ENCODE measurements at places on chromosomes 6 and 20. TPM values are rescaled to one million over a fixed set of nuclear protein-coding genes. Genes with fewer than 3 reads are reported as not detected.

DNA sequence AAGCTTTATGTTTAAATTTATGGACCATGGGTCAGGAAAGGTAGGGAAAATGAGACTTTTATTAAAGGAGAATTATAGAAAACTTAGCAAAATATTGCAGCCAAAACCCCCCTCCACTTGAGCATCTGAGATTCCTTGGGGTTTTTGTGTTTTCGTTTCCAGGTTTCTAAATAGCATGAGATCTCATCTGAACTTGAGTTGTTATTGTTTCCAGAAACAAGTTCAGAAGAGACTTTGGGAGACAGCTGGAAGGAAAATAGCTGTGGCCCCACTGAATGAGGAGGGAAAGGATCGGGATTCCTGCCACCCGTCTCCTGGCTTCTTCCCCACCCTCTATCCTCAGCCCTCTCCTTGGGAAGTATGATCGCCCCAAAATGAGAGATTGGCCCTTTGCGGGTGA, 75.5 kb downstream of the TBC1D7 start:
- H3K27ac ChIP-seq: no peak overlapping the region
- peaks cover 3% of the 10 kb centered on the region for H3K36me3 ChIP-seq
- no peaks in the 10 kb centered on the region for H3K27me3 ChIP-seq

- no peak for DNase-seq
- peaks cover 48% of the 10 kb centered on the region for H3K4me1 ChIP-seq
- H3K27ac ChIP-seq: no peak overlapping the region
Observed at GRCh38 chr6:33843131-33844121, 39.6 kb upstream of the MLN start.

GRCh38 chr6:6758915-6759654, 170.6 kb downstream of the LY86 start:
- no peaks in the 10 kb centered on the region for H3K36me3 ChIP-seq
- DNase-seq: peak; percentile 55

DNA sequence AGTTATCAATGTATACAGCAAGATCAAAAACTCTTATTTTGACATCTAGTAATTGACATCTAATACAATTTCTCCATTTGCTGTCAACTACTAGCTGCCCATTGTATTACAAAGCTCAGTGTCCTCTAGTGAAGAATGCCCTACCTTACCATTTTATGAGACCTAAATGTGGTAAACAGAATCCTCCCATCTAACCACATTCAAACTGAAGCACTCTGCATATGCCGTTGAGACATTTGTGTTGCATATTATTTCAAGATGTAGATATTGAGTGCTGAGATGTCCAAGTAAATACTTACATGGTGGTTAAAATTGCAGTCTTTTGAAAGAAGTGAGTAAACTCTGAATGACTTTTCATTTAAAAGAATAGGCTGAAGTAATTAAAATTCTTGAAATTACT, 597 bp upstream of the GLYATL3 start:
- no peak overlapping the region for H3K4me3 ChIP-seq
- peaks cover 12% of the 10 kb centered on the region for H3K27me3 ChIP-seq
- H3K27ac ChIP-seq: no peak overlapping the region
- no peaks in the 10 kb centered on the region for H3K36me3 ChIP-seq
- no peak for DNase-seq

GRCh38 chr6:33850296-33850695, 46.5 kb upstream of the MLN start:
- no peak overlapping the region for H3K27ac ChIP-seq
- H3K27me3 ChIP-seq: peaks cover 5% of the 10 kb centered on the region
- H3K4me1 ChIP-seq: no peaks in the 10 kb centered on the region
- H3K36me3 ChIP-seq: no peaks in the 10 kb centered on the region

- no peaks in the 10 kb centered on the region for H3K36me3 ChIP-seq
- H3K4me1 ChIP-seq: no peaks in the 10 kb centered on the region
- no peaks in the 10 kb centered on the region for H3K27me3 ChIP-seq
- no peak overlapping the region for H3K4me3 ChIP-seq
- H3K27ac ChIP-seq: no peak overlapping the region
Observed at GRCh38 chr6:110828396-110828795, 13.1 kb upstream of the CDK19 start.

GRCh38 chr6:129785047-129785755, 75.2 kb upstream of the ARHGAP18 start:
- H3K27me3 ChIP-seq: peaks cover 2% of the 10 kb centered on the region
- no peaks in the 10 kb centered on the region for H3K4me1 ChIP-seq
- H3K27ac ChIP-seq: no peak overlapping the region
- no peaks in the 10 kb centered on the region for H3K36me3 ChIP-seq
- DNase-seq: no peak
- no peak overlapping the region for H3K4me3 ChIP-seq

SIGLEC1 gene
- total RNA-seq: not detected

- peaks cover 29% of the 10 kb centered on the region for H3K4me1 ChIP-seq
- H3K27ac ChIP-seq: no peak overlapping the region
- H3K27me3 ChIP-seq: no peaks in the 10 kb centered on the region
- no peaks in the 10 kb centered on the region for H3K36me3 ChIP-seq
- peak overlapping the region; percentile 67 for H3K4me3 ChIP-seq
Observed at GRCh38 chr20:53598140-53599043, 4.8 kb upstream of the ZNF217 start.

DNA sequence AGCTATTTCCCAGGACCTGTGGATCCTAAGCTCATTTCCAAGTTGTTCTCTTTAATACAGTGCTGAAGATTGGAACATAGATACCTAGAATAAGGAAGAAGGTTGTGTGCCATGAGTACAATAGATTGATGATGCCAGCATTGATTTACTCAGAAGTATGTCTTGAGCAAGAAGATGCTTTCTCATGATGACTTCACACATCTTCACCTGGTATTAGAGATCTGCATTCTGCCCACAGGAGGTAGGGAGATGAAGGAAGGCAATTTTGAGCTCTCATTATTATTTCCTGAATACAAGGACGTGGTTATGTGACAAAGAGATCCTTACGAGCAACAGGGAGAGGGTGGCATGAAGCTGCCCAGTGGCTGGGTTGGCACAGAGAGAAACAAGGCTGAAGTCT, 20.0 kb upstream of the ZNF165 start:
- no peak for DNase-seq
- peaks cover 64% of the 10 kb centered on the region for H3K27me3 ChIP-seq
- no peak overlapping the region for H3K27ac ChIP-seq
- no peak overlapping the region for H3K4me3 ChIP-seq

- DNase-seq: no peak
- peak overlapping the region; percentile 19 for H3K27ac ChIP-seq
- no peaks in the 10 kb centered on the region for H3K4me1 ChIP-seq
- H3K36me3 ChIP-seq: peaks cover 48% of the 10 kb centered on the region
Observed at GRCh38 chr20:1362484-1362883, 30.4 kb downstream of the FKBP1A start.

DNA sequence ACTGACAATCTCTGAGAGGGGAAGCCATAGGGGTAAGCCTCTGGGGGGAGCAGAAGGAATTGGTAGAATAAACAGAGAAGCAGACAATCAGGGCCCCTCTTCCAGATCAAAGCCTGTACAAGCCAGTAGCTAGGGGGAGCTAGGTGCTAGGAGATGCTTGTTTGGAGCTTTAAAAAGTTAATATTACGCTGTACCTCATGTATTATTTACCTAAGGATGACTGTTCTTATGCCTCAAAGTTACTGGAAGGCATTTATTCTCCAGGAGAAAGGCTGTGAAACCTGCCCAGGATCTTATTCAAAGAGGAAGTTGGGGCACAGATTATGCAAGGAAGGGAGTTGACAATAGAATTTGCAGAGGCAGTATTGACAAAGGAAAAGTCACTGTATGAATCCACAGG, 111.8 kb upstream of the SLC35F1 start:
- H3K27me3 ChIP-seq: no peaks in the 10 kb centered on the region
- H3K36me3 ChIP-seq: no peaks in the 10 kb centered on the region
- no peaks in the 10 kb centered on the region for H3K4me1 ChIP-seq
- no peak for DNase-seq

GRCh38 chr20:48460681-48461080, 367.1 kb downstream of the PREX1 start:
- H3K4me3 ChIP-seq: no peak overlapping the region
- H3K36me3 ChIP-seq: no peaks in the 10 kb centered on the region
- peaks cover 48% of the 10 kb centered on the region for H3K4me1 ChIP-seq
- DNase-seq: no peak
- H3K27me3 ChIP-seq: peaks cover 41% of the 10 kb centered on the region

DNA sequence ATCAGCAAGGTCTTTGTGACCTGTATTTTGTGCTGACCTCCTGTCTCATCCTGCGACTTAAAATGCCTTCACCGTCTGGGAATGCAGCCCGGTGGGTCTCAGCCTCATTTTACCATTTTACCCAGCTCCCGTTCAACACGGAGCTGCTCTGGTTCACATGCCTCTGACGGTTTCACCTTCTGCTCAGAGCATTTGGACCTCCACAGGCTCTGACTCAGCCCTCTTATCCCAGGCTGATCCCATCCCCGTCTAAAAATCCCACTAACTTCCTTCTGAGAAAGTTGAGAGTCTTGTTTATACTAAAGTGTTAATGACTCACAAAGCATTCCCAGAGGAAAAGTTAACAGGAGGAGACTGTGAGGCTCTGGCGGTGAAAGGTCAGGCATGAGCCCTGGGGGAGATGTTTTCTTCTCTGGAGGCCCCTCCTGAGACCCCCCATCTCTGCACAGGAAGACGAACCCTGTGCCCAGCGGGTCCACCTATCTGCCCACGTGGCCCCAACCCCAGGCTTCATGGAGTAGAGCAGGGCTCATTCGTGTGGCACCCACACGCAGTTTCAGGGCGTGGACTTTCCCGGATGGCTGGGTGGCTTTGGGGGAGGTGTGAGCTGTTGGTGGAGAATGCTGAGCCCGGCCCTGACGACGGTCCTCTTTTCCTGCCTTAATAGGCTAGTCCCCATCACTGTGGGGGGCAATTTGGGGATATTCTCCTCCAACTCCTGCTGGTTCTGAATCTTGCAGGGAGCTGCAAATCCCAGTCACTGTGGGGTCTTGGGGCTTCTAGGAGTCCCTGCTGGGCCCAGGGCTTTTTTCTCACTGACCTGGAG, 3.3 kb upstream of the BIRC7 start:
- no peaks in the 10 kb centered on the region for H3K36me3 ChIP-seq
- peaks cover 57% of the 10 kb centered on the region for H3K4me1 ChIP-seq
- no peak for DNase-seq
- H3K27me3 ChIP-seq: peaks cover 2% of the 10 kb centered on the region

DNA sequence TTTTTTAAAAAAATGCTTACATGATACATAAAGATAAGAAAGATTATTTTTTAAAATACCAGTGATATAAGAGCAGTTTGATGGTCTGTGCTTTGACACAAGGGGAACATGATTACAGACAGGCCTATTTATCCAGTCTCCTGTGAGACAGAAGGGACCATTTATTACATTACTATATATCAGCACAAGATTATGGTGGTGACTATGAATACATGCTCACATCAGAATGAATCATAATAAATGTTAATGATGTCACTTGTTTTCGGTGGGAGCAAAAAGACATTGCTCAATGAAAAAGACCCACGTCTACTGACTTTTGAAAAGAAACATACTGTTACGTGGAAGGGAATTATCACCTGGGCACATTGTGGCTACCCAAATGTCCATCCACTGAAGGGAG, 455.1 kb downstream of the CDC5L start:
- no peaks in the 10 kb centered on the region for H3K27me3 ChIP-seq
- no peaks in the 10 kb centered on the region for H3K36me3 ChIP-seq
- no peak for DNase-seq
- H3K4me1 ChIP-seq: peaks cover 4% of the 10 kb centered on the region
- H3K27ac ChIP-seq: no peak overlapping the region
- H3K4me3 ChIP-seq: no peak overlapping the region

CRIP3 gene
- 2.0 TPM for total RNA-seq

- no peak overlapping the region for H3K27ac ChIP-seq
- H3K4me1 ChIP-seq: no peaks in the 10 kb centered on the region
- H3K4me3 ChIP-seq: no peak overlapping the region
- peaks cover 14% of the 10 kb centered on the region for H3K36me3 ChIP-seq
Observed at GRCh38 chr6:126374372-126374771, 34.5 kb downstream of the CENPW start.

CABLES2 gene
- 25.2 TPM for total RNA-seq

DNA sequence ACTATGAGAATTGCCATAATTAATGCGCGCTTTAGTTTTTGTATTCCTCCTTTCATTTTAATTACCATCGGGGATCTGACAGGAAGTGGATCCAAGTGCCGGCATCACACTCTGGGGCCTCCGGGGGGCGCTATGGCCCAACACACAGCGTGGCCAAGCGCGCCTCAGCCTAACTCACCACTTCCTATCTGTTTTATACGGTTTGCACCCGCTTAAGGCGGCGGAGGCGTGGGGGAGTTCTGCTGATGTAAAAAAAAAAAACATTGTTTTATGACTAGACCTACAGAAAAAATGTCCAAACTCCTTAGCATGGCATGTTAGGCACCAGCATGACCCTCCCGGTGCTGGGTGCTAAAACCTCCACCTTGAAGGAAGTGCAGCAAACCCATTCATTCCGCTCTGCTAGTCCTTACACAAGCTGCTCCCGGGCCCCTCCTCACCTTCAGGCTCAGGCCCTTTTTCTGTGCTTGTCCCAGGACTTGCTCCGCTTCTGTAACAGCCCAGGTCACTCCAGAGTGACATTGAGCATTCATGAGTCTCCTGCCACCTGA, 4.5 kb upstream of the EBF4 start:
- peak overlapping the region; percentile 42 for H3K4me3 ChIP-seq
- H3K27me3 ChIP-seq: peaks cover 87% of the 10 kb centered on the region
- no peak overlapping the region for H3K27ac ChIP-seq
- peak; percentile 53 for DNase-seq
- H3K4me1 ChIP-seq: peaks cover 25% of the 10 kb centered on the region

DNA sequence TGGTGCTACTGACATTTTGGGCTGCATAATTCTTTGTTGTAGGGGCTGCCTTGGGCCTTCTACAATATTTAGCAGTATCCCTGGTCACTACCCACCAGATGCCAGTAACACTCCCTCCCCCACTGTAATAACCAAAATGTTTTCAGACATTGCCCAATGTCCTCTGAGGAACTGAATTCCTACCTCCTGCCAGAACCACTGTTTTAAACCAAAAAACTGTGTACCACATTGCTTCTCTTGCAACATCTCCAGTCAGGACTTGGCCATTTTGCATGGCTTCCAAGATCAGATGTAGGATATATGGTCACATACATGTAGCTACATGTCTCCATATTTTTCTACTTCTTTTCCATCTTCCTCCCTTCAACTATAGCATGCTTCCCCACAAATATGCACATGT, 97.4 kb upstream of the IFNGR1 start:
- H3K4me3 ChIP-seq: no peak overlapping the region
- no peak for DNase-seq
- peaks cover 63% of the 10 kb centered on the region for H3K27me3 ChIP-seq
- H3K27ac ChIP-seq: no peak overlapping the region

TMEM74B gene
- 3.3 TPM for total RNA-seq

- peaks cover 33% of the 10 kb centered on the region for H3K4me1 ChIP-seq
- peak overlapping the region; percentile 70 for H3K27ac ChIP-seq
- H3K36me3 ChIP-seq: no peaks in the 10 kb centered on the region
- H3K27me3 ChIP-seq: peaks cover 17% of the 10 kb centered on the region
Observed at GRCh38 chr6:39292637-39293036, 21.6 kb downstream of the KCNK17 start.

DNA sequence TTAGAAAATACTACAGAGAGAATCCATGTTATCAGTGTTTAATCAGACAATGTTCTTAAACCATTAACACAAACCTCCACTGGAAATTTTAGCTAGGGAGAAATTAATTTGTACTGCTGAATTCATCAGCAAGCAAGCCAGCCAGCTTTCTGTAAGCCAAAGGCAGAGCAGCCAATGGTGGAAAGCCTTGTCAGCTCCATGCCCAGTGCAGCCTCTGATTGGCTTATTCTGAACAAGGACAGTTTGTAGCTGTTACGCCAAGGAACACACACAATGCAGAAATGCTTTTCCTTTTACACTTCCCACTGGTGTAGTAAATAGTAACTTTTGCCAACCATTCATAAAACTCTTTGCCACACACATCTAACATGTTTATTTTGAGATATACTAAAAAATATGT, 265.0 kb downstream of the TENT5A start:
- no peak overlapping the region for H3K4me3 ChIP-seq
- no peak overlapping the region for H3K27ac ChIP-seq
- no peak for DNase-seq
- H3K36me3 ChIP-seq: no peaks in the 10 kb centered on the region
- H3K27me3 ChIP-seq: no peaks in the 10 kb centered on the region

All from neural crest cell (in vitro differentiated cells).